NCI-H1930 (cell line): ENCODE measurements at places on chromosomes 4 and X.

DNA sequence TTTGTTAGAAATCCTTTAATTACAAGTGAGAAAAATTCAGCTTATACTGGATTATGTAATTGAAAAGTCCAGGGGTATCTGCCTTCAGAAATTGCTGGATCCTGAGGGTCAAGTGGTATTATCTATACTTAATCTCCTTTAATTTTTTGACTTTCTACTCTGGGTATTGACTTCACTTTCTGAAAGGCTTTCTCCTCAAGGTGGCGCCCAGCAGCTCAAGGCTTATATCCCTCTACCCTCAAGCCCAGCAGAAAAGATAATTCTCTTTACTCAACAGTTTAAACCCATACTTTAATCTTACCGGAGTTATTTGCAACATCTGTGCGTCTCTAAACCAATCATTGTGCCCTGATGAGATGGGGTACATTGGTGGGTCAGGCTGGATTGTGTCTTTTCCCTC is 129.5 kb downstream of the LARP7 start:
- DNase-seq = no peak

DNA sequence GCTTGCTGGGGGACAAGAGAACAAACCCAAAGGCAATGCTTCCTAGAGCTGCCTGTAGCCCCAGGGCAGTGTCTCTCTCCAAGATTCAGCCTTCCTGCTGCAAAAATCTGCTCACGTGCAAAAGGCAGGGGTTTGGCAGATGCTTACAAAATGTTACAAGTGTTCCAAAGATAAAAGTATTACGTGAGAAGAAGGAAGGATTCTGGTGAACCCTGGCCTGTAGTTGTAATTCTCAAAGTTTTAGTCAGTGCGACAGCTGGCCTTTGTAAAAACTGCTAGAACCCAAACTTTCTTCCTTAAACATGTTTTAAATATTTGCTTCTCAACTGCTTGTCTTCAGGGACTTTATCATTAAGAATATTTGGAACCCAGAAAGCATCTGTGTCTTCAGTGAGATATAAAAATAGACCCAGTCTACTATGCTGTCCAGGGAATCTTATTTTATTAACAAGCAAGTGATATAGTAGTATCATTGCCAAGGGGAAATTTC is 232.3 kb downstream of the FRMPD4 start:
- no peak for DNase-seq

DNA sequence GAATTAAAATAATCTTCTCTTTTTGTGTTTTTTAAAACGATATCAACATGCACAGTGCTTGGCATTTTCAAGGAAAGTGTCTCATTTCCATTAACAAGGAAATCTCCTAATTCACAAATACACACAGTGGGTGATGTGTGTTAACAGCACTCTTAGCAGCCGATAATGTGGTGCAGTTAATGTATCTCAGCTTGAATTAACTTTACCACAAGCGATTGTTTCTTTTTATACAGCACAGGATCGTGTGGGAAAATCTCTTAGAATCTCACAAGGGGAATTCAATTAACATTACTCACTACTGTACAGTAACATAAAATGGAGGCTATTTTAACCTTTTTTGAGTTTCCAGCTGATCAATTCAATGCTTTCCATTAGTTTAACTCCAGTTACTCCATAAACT is 1841.9 kb downstream of the STIM2 start:
- DNase-seq = no peak

- no peak for DNase-seq
Observed at GRCh38 chr4:26346203-26346620, 25.4 kb downstream of the RBPJ start.

DNA sequence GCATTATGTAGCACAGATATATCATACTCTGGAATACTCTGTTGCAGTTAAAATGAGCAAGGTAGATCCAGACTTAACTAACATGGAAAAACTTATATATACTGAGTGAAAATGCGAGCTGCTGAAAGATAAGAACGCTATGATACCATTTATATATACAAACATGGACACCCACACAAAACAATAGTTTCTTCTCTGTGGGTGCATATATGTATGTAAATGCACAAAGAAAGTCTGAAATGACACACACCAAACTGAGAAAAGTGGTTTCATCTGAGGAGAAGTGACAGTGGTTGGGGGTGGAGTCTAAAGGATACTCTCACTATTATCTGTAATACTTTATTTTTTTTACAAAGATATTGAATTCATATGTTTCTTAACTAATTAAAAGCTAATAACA is 12.2 kb upstream of the FGF2 start:
- DNase-seq = no peak

- DNase-seq = no peak
Observed at GRCh38 chr4:93671093-93671492, 157.5 kb upstream of the ATOH1 start.

- no peak for DNase-seq
Observed at GRCh38 chr4:96471956-96472867, 632.3 kb downstream of the PDHA2 start.

GRCh38 chr4:39883646-39884045 is 94.1 kb downstream of the PDS5A start:
- DNase-seq = no peak

GRCh38 chrX:36543499-36543898 is 464.7 kb upstream of the FAM47C start:
- peak; percentile 1 for DNase-seq

DNA sequence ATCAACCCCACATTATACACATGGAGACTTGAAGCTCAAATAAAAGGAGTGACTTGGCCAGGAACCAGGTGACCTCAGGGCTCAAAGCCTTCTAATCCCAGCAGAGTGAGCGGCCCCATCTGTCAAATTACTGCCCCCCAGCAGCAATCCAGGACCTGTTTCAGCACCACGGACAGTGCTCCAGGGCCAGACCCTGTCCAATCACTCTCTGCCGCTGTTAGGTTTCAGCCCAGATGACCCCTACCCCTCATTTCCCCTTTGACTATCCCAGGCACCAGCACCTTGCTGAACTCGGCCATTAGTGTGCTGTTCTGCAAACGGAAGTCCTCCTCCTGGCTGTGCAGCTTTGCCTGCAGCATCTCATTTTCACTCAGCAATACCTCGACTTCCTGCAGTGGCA is 5.1 kb downstream of the GRIPAP1 start:
- DNase-seq = no peak

DNA sequence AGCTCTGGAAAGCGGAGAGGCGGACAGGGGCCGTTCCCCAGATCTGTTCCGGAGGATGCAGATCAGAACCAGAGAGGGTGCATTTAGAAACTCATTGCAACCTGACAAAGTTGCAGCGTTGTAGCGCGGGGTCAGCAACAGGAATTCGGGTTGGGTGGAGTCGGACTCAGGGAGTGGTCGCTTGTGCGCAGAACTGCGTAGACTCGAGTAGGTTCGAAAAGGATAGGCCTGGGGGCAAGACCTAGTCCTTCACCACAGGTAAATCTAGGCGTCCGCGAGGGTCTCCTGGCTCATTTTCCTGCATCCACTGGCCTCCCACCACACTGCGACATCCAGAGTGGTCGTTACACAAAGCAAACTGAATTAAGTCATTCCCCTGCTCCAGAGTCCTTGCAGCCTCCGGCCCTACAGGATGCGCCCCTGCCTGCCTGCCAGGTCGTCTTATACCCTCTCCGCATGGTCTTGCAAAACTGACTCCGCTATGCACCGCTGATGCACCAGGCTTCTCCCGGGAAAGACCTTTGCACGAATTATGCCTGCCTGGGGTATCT is 4.7 kb upstream of the ZNF518B start:
- no peak for DNase-seq

GRCh38 chr4:109665783-109666485 is 37.3 kb downstream of the CASP6 start:
- DNase-seq = peak; percentile 3

DNA sequence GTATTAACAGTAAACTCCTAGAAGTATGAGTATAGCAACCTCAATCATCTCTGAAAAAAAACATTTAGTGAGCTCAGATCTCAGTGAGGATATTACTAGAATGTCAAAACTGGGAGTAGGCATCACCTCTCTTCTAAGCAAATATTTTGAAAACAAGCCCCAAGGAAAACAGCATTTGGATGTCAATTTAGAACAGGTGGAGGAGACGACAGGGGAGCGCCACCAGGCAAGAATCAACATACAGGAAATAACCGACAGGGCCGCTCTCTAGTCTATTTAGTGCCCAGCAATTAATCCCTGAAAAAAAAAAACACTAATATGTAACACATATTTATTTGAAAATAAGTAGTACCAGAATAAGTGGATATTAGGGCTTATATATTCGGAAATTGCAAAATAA is 940.3 kb upstream of the ADGRL3 start:
- DNase-seq = peak; percentile 1

DNA sequence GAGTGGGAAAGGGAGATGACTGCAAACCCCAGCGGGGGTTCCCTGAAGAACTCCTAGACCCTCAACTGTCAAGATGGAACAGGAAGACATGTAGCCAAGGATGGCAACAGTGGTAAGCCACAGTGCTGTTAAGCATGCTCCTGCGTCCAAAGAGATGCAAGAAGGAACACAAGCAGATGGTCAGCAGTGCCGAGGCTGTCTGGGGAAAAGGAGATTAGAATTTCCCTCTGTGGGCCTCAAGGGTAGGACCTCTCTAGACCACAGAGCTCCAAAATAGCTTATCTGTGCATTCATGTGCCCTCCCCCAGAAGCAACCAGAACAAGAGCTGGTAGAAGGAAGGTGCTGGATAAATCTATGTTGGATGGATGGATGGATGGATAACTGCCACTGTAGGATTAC is 82.0 kb upstream of the CPEB2 start:
- no peak for DNase-seq

- DNase-seq = no peak
Observed at GRCh38 chr4:4829837-4830236, 29.6 kb upstream of the MSX1 start.

DNA sequence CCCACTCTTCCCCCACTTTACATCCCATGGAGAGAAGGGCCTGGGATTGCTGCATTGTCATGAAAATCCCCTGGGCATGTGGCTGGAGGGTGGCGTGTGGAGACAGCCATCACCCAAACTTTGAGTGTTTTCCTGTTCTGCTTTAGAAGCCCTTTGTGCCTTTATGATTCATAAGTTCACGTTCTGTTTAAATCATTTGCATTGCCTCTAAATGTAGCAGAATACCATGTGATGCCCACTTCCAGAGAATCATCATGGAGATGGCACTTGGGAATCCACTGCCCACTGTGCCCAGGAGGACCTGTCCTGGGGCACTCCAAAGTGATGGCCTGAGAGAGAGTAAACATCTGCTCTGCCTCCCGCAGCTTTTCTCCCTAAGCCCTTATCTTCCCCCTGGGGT is 52.8 kb downstream of the MED28 start:
- no peak for DNase-seq

DNA sequence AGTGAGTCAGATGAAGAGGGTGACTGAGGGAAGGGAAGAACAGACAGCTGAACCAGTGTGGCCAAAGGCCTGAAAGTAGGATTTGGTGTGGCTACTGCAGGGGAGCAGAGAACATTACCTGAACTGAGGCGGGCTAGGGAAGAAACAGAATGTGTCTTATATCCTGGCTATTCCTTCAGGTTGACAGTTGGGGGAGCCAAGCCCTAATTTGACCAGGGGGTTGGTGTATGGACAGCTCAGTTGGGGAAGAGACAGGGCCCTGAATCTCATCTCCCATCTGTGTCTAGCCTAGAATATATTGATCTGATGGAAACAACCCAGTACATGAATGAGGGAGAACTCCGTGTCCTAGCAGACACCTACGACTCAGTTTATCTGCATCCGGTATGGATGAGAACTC is 4.2 kb downstream of the HDAC6 start:
- DNase-seq = no peak

GRCh38 chr4:121236353-121237068 is 72.4 kb upstream of the TNIP3 start:
- no peak for DNase-seq

DNA sequence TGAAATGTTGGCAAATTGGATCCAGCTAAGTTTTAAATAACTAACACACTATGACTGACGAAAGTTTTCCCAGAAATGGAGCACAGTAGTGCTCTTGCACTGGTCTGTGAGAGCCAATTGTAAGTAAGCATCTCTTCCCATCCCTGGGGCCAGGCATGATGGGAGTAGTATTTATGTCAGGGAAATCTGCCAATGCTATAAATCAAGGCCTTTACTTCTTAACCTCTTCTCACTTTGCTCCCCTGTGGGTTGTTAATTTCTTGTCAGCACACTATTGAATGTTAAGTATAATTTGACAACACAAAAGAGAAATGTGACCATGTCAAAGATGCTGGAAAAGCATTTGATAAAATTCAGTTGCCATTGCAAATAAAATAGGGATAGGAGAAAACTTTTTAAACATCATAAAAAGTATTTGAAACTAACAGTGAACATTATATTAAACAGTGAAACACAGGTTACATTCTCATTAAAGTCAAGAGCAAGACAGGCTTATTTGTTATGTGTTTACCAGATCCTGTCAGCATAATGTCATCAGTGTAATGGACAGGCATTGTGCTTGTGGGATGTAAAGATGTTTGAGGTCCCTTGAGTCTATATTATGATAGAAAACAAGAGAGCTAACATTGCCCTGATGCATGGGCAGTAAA is 5.0 kb downstream of the F8A1 start:
- DNase-seq = peak; percentile 47

DNA sequence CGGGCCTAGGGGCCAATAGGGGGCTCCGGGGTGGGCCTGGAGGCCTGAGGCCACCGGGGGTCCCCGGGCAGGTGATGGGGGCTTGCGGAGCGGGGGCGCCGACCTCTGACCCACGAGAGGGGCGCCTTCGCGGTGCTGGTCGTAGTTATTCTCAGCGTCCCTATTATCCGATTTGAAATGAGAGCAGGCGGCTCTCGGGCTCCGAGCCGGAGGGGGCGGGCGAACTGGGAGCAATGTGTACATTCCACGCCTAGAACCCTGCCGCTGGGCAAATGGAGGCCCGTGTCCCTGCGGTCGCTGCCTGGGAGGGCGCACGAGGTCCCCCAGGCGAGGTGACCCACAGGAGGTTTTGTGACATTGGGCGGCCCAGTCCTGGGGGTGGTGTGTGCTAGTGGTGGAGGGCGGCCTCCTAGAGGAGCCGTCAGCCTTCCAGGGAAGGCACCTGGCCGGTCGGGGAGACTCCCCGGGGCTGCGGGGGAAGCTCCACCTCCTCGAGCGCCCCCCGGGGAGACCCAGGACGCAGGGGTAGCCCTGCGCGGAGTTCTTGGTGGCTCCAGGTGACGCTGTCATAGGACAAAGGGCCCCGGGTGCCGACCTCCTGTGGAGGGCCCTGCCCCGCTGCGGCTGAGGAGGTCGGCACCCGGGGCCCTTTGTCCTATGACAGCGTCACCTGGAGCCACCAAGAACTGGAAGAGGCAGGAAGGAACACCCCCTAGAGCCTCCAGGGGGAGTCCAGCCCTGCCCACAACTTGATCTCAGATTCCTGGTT is 102.6 kb upstream of the PRKX start:
- DNase-seq = peak; percentile 29

- no peak for DNase-seq
Observed at GRCh38 chrX:1673337-1673736, 58.5 kb downstream of the ASMT start.

DNA sequence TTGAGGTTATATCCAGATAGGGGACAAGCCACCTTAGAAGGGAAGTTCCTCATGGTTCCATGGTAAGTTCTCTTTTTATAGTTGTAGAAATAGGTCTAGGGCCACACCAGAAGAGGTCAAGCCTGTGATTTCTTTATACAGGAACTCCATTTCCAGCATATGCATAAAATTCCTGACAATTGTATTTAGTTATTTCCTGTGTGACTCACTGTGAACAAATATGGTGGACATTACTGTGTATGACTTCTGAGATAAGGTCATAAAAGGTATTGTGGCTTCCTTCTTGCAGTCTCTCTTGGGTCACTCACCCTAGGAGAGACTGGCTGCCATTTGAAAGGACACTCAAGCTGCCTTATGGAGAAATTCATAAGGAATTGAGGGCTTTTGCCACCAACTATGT is 2.2 kb upstream of the C4orf36 start:
- DNase-seq = no peak

- no peak for DNase-seq
Observed at GRCh38 chrX:151687635-151688034, 7.6 kb upstream of the PRRG3 start.
